ENCODE measurements at places on chromosomes 2 and 18. TPM values are rescaled to one million over a fixed set of nuclear protein-coding genes. Genes with fewer than 3 reads are reported as not detected.

CRYGC gene
- not detected for total RNA-seq

DNA sequence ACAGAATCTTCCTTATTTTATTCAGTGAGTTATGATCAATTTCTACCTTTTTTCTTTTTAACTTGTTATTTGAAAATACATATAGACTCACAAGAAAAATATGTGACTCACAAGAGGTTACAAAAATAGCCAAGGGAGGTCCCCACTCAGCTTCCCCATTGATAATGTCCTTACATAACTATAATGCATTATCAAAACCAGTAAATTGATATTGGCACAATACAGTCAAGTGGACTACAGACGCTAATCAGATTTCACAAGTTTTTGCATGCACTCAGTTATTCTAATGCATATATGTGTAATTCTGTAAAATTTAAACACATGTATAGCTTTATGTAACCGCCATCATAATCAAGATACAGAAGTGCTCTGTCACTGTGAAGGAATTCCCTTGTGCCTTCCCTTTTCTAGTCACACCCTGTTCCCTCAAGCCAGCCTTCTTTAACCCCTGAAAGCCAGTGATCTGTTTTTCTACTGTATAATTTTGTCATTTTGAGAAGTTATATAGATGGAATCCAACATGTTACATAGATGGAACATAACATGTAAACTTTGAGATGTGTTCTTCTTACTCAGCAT, 118.4 kb downstream of the ALMS1 start:
- DNase-seq: no peak

GRCh38 chr18:13400636-13401315, 182.2 kb downstream of the LDLRAD4 start:
- no peak for DNase-seq

- no peak for DNase-seq
Measured at GRCh38 chr2:26946841-26947784, 23.3 kb upstream of the MAPRE3 start.

- no peak for DNase-seq
Measured at GRCh38 chr2:232349946-232350635, 28.5 kb upstream of the ALPP start.

DNA sequence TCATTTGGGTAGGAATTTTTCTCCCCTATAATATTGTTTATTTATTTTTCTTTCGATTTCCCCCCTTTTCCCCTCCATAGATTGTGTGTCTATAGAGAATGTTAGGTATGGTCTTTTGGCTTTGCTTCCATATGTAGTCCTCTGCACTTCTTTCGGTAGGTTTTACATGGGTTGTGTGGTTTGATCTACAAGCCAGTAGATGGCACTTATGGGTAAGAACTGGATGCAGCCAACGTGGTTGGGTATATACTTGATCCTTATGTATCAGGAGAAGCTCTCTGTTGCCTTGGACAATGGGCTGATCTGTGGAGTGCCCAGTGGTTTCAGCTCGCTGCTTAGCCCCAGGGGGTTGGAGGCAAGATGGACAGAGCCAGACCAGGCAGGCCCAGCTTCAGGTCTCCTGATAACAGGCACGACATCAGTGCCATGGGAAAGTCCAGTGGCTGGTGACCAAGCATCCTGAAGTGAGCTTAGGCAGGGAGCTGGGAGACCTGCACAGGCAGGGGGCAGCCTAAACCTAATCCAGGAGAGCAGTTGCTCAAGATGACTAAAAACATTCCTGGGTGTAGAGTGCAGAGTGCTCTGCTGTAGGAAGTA, 488.3 kb downstream of the CCDC85A start:
- DNase-seq: no peak

DNA sequence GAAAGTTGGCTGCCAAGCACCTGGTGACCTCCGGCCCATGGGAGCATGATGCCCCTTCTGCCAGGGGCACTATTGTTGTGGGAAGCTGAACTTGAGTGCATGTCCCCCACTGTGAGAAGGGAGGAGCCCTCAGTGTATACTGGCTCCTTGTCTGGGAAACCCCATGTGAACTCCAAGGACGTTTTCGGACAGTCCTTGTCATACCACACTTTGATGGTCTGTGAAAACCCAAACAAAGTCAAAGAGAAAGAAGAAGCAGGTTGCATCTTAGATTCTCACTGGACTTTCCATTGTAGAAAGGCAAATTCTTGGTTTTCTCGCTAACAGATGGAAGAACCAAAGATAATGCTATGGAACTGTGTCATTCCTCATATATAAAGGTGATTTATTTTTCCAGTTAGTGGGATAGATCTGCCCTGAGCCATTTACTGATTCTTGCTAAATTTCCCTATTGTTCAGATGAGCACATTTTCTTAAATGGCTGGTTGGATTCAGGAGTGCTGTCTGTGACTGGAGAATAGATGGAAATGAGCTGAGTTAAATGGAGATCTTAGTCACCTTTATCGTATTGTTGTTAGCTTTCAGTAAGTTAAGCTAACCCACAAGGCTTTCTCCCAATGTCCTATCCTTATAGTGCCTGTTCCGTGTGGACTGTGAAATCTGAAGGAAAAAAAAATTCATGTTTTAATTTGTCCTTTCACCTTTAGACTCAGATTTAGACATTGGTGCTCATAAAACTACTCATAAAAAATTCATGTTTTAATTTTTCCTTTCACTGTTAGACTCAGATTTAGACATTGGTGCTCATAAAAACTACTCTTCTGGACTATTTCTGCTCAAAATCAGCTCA, 166.6 kb downstream of the ACTR3 start:
- no peak for DNase-seq

SPR gene
- total RNA-seq: 0.29 TPM

DNA sequence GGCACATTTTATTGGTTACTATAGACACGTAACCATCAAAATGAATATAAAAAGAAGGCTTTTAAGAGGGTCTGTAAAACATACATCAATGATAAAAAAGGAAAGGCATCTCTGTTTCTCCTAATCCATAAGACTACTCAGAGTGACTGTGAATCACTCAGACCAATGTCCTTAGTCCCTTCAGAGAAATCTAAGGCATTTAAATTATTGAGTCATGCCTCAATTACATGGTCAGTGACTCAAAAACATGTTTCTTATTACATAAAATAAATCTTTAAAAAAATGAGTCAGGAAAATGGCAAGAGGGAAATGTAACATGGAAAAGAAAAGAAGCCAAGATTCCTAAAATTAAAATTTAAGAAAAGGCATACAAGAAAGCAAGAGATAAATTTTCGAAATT, 146.6 kb downstream of the ERBB4 start:
- DNase-seq: no peak

GRCh38 chr2:158955842-158956365, 12.5 kb upstream of the TANC1 start:
- no peak for DNase-seq

- no peak for DNase-seq
Measured at GRCh38 chr2:237324405-237324831, 89.5 kb downstream of the COL6A3 start.
